DMS153 (cell line): ENCODE measurements at places on chromosomes 1 and 21.

- DNase-seq, result no peak
Measured at GRCh38 chr1:118863688-118864087, 124.5 kb downstream of the TBX15 start.

GRCh38 chr1:227318853-227319607 is 738 bp upstream of the CDC42BPA start:
- DNase-seq, result peak; percentile 63

- no peak for DNase-seq
Measured at GRCh38 chr1:73909043-73909562, 288.9 kb downstream of the LRRIQ3 start.

DNA sequence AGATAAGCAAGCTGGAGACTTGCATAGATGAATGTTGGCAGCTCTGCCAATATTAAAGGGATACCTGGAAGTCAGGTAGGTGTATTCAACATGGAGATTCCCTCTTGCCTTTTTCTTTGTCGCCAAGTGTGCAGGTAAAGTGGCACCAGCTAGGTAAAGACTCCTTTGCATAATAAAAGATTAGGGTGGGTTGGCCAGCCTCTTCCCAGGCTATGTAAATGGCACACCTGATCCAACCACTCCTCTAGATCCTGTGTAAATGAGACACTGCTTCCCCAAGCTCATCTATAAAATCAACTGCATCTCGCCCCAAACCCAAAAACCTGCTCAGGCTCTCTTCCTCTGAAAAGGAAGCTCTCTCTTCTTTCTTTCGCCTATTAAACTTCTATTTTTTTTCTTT is 100.8 kb upstream of the DSCAM start:
- DNase-seq, result no peak

- DNase-seq, result peak; percentile 57
Measured at GRCh38 chr1:23169727-23170335, 1.2 kb upstream of the LUZP1 start.

- DNase-seq, result no peak
Measured at GRCh38 chr1:151774256-151774922, 11.1 kb upstream of the MRPL9 start.

GRCh38 chr1:160645386-160646130 is 1.3 kb downstream of the SLAMF1 start:
- DNase-seq, result no peak
